ENCODE measurements at places on chromosomes 1 and 21.

GRCh38 chr1:205226868-205227583, 720 bp upstream of the TMCC2 start:
- no peak for DNase-seq

DNA sequence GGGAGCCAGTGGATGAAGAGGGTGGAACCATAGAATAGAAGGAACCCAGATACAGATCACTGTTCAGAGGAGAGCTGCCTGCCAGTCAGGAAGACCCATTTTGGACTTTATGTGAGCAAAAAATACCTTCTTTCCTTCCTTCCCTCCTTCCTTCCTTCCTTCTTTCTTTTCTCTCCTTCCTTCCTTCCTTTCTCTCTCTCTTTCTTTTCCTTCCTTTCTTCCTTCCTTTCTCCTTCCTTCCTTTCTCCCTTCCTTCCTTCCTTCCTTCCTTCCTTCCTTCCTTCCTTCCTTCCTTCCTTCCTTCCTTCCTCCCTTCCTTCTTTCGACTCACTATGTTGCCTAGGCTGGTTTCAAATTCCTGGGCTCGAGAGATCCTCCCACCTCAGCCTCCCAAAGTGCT, 22.1 kb upstream of the FMOD start:
- no peak for DNase-seq

- DNase-seq = no peak
These were observed 1.1 kb upstream of the AGO1 start for GRCh38 chr1:35881850-35882273.

GRCh38 chr21:15422783-15423182, 307.0 kb upstream of the USP25 start:
- no peak for DNase-seq

- no peak for DNase-seq
These were observed 111.2 kb downstream of the CACNA1E start for GRCh38 chr1:181594553-181594952.
